ENCODE measurements at places on chromosomes 4 and X.

DNA sequence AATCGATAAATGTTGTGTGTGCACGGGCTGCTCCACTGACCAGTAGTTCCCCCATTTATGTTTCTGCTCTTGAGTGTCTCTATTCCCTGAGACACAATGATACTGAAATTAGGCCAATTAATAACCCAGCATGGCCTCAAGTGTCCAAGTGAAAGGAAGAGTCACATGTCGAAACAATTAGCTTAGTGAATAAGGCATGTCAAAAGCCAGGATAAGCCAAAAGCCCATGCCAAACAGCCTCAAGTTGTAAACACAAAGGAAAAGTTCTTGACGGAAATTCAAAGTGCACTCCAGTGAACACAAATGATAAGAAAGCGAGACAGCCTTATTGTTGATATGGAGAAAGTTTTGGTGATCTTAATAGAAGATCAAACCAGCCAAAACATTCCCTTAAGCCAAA is 167.1 kb upstream of the C1QTNF7 start:
- H3K27ac ChIP-seq = no peak overlapping the region
- H3K36me3 ChIP-seq = no peaks in the 10 kb centered on the region
- no peak overlapping the region for H3K4me3 ChIP-seq
- H3K4me1 ChIP-seq = no peaks in the 10 kb centered on the region
- H3K27me3 ChIP-seq = no peaks in the 10 kb centered on the region

- no peaks in the 10 kb centered on the region for H3K36me3 ChIP-seq
- peak overlapping the region; percentile 6 for H3K4me3 ChIP-seq
- H3K27me3 ChIP-seq = peaks cover 3% of the 10 kb centered on the region
- H3K4me1 ChIP-seq = no peaks in the 10 kb centered on the region
- H3K27ac ChIP-seq = no peak overlapping the region
These were observed 3.4 kb upstream of the AVPR2 start for GRCh38 chrX:153900831-153901752.

DNA sequence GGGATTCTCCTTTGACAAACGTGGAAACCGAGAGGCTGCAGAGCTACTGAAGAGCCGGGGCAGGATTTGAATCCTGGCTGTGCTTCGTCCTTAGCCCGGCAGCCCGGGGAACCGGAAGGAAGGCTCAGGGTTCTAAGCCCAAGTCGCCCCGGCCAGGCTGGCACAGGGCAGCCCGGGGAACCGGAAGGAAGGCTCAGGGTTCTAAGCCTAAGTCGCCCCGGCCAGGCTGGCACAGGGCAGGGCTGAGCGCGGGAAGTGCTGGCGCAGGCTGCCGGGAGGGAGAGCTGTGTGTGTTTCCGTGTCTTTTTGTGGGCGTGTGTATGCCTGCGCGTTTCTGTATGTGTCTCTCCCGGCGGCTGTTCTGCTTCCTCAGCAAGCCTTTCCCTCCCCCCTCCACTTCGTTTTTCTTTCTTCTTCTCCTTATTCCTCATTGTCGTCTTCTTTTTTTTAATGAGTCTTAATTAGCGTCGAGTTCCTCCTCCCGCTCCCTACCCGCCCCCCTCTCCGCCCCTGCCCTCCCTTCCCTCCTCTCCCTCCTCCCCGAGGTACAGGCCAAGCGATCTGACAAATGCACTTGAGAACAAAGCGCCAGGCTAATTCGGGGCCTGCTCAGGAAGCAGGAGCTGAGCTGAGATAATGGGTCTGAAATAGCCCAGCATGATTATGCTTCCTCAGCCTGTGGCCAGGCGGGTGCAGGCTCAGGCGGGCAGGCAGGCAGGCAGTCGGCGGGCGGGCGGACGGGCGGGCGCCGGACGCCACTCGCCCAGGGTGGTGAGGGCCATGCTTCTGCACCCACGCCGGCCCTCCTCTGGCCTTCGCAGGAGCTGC is 65.9 kb downstream of the EFNB1 start:
- H3K4me1 ChIP-seq = peaks cover 27% of the 10 kb centered on the region
- peak overlapping the region; percentile 53 for H3K4me3 ChIP-seq
- no peaks in the 10 kb centered on the region for H3K36me3 ChIP-seq
- H3K27me3 ChIP-seq = no peaks in the 10 kb centered on the region

- H3K27me3 ChIP-seq = no peaks in the 10 kb centered on the region
- H3K27ac ChIP-seq = no peak overlapping the region
- no peak for DNase-seq
- H3K4me3 ChIP-seq = no peak overlapping the region
These were observed 1583.1 kb upstream of the PCDH10 start for GRCh38 chr4:131566026-131566425.

DNA sequence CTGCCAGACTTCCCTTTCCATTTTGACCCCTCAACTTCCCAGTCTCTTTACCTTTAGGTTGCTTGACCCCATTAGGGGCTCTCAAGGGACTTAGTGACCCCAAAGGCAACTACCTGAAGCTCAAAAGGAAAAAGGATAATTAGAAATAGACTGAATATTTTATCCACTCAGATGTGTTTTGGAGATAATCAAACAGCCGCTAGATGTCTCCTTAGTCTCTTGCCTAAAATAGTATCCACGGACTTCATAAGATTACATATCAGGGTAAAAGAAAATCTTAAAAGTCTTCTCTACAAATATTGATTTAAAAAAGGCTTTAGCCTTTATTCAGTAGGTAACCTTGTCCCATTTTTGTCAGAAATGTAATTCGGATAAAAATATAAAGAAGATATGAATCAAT is 21.0 kb upstream of the RHOXF2 start:
- H3K36me3 ChIP-seq = no peaks in the 10 kb centered on the region
- no peaks in the 10 kb centered on the region for H3K27me3 ChIP-seq
- H3K4me3 ChIP-seq = no peak overlapping the region
- no peak for DNase-seq
- H3K4me1 ChIP-seq = no peaks in the 10 kb centered on the region

GRCh38 chr4:96523611-96524010 is 683.7 kb downstream of the PDHA2 start:
- H3K4me1 ChIP-seq = peaks cover 7% of the 10 kb centered on the region
- no peak for DNase-seq
- H3K27me3 ChIP-seq = no peaks in the 10 kb centered on the region
- H3K27ac ChIP-seq = no peak overlapping the region

- H3K27me3 ChIP-seq = no peaks in the 10 kb centered on the region
- H3K4me3 ChIP-seq = no peak overlapping the region
- no peak for DNase-seq
- no peaks in the 10 kb centered on the region for H3K36me3 ChIP-seq
- no peak overlapping the region for H3K27ac ChIP-seq
These were observed 66.5 kb upstream of the ZFP42 start for GRCh38 chr4:187929024-187929423.

GRCh38 chr4:155227131-155227530 is 18.7 kb downstream of the NPY2R start:
- H3K4me3 ChIP-seq = no peak overlapping the region
- DNase-seq = no peak
- H3K27me3 ChIP-seq = no peaks in the 10 kb centered on the region

GRCh38 chr4:147984065-147984777 is 252.3 kb downstream of the ARHGAP10 start:
- no peak overlapping the region for H3K27ac ChIP-seq
- H3K4me3 ChIP-seq = no peak overlapping the region
- no peaks in the 10 kb centered on the region for H3K27me3 ChIP-seq
- no peak for DNase-seq

- peaks cover 21% of the 10 kb centered on the region for H3K4me1 ChIP-seq
- H3K27me3 ChIP-seq = no peaks in the 10 kb centered on the region
- H3K27ac ChIP-seq = peak overlapping the region; percentile 91
- H3K36me3 ChIP-seq = peaks cover 14% of the 10 kb centered on the region
- no peak for DNase-seq
- H3K4me3 ChIP-seq = peak overlapping the region; percentile 81
These were observed 138.7 kb downstream of the CHRNA9 start for GRCh38 chr4:40473578-40474388.

DNA sequence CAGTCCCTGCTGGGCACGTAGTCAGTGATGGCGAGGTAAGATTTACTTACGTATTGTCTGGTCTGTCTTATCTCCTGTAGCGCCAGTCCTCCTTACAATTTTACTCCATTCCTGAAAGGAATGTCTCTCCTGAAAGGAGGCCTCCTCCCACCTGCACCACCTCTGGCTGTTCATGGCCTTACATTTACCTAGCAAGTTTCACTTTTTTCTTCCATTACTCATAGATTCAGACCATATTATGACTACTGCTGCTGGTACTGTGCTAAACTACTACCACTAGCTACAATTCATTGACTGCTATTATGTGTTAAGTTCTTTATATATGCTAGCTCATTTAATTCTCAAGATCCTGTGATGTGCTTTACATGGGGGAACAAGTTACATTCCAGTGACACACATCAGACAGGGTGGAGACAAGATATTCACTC is 189.9 kb downstream of the BMPR1B start:
- no peaks in the 10 kb centered on the region for H3K36me3 ChIP-seq
- H3K27ac ChIP-seq = peak overlapping the region; percentile 59
- no peak for DNase-seq
- H3K27me3 ChIP-seq = no peaks in the 10 kb centered on the region

- H3K27me3 ChIP-seq = peaks cover 3% of the 10 kb centered on the region
- DNase-seq = no peak
- H3K4me3 ChIP-seq = no peak overlapping the region
- H3K4me1 ChIP-seq = peaks cover 8% of the 10 kb centered on the region
These were observed 191.4 kb downstream of the COL25A1 start for GRCh38 chr4:109111031-109111430.

- no peak overlapping the region for H3K27ac ChIP-seq
- no peaks in the 10 kb centered on the region for H3K4me1 ChIP-seq
- no peak for DNase-seq
- no peaks in the 10 kb centered on the region for H3K27me3 ChIP-seq
- H3K36me3 ChIP-seq = no peaks in the 10 kb centered on the region
- no peak overlapping the region for H3K4me3 ChIP-seq
These were observed 88.0 kb upstream of the SLITRK2 start for GRCh38 chrX:145729635-145730034.

GRCh38 chrX:68698942-68699341 is 51.5 kb downstream of the STARD8 start:
- DNase-seq = no peak
- no peaks in the 10 kb centered on the region for H3K4me1 ChIP-seq
- no peaks in the 10 kb centered on the region for H3K36me3 ChIP-seq
- no peak overlapping the region for H3K4me3 ChIP-seq

GRCh38 chr4:169179609-169180521 is 90.9 kb downstream of the SH3RF1 start:
- H3K27ac ChIP-seq = peak overlapping the region; percentile 34
- H3K4me3 ChIP-seq = peak overlapping the region; percentile 46
- DNase-seq = no peak
- H3K36me3 ChIP-seq = no peaks in the 10 kb centered on the region
- H3K27me3 ChIP-seq = no peaks in the 10 kb centered on the region

- no peak overlapping the region for H3K4me3 ChIP-seq
- DNase-seq = peak; percentile 27
- H3K4me1 ChIP-seq = no peaks in the 10 kb centered on the region
- H3K27me3 ChIP-seq = peaks cover 10% of the 10 kb centered on the region
These were observed 17.7 kb upstream of the P2RY8 start for GRCh38 chrX:1554469-1555210.

GRCh38 chr4:37549041-37549440 is 137.1 kb downstream of the RELL1 start:
- DNase-seq = no peak
- peaks cover 33% of the 10 kb centered on the region for H3K36me3 ChIP-seq
- H3K4me1 ChIP-seq = peaks cover 12% of the 10 kb centered on the region
- H3K4me3 ChIP-seq = peak overlapping the region; percentile 36
- H3K27me3 ChIP-seq = no peaks in the 10 kb centered on the region

GRCh38 chr4:145873901-145874300 is 64.7 kb downstream of the ZNF827 start:
- no peak overlapping the region for H3K4me3 ChIP-seq
- no peaks in the 10 kb centered on the region for H3K27me3 ChIP-seq
- peaks cover 39% of the 10 kb centered on the region for H3K36me3 ChIP-seq

DNA sequence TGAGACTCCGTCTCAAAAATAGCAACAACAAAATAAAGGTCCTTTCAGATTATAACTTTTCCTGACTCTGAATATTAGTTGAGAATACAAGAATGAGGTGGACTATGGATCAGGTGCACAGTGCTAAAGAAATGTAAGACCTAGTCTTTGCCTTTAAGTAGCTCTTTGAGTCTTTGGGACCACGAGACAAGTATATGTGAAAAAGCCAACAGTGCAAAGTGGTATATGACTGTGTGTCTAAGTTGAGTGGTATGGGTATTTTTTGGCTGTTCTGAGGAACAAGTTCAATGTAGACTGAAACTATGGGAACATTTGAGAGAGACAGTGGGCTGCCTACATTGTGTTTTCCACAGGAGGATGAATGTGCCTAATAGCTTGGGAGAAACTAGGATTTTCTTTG is 2.8 kb downstream of the GAB1 start:
- no peaks in the 10 kb centered on the region for H3K27me3 ChIP-seq
- peak overlapping the region; percentile 23 for H3K4me3 ChIP-seq
- DNase-seq = no peak

DNA sequence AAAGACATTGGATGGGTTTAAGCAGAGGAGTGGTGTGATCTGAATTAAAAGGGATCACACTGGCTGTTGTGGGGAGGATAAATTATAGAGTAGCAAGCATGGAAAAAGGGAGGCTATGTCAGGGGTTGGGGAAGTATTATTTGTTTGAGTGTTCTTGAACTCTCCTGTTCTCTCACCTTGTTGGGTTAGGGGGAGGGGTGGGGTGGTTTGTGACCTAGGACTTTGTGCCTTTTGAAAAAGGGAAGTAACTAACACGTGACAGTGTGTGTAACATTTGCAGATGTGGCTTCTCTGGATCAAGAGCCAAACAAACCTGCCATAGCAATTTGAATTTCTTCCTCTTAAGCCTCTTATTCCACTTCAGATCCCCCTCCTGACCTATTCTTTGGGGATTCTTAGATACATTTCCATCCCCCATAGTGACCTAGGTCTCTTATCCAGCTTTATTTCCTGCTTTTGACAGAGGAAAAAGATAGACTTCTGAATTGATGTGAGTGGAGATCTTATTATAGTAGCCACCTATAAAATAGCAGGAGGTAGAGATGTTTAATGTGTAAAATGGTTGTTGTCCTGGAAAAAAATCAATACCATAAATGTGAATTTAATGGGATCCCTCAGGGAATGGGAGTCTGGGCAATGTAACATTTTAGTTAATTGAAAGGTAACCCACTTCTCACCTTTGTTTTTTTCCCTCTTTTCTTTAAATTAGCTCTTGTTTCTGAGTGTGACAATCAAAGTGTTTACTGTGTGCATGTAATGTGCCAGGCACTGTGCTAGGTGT is 120.4 kb downstream of the CT47B1 start:
- H3K27ac ChIP-seq = no peak overlapping the region
- no peaks in the 10 kb centered on the region for H3K36me3 ChIP-seq
- H3K4me1 ChIP-seq = no peaks in the 10 kb centered on the region
- no peaks in the 10 kb centered on the region for H3K27me3 ChIP-seq
- DNase-seq = no peak

- H3K36me3 ChIP-seq = no peaks in the 10 kb centered on the region
- H3K4me3 ChIP-seq = no peak overlapping the region
- no peaks in the 10 kb centered on the region for H3K27me3 ChIP-seq
- H3K4me1 ChIP-seq = peaks cover 12% of the 10 kb centered on the region
- DNase-seq = no peak
These were observed 320.3 kb upstream of the TECRL start for GRCh38 chr4:64729561-64729960.

GRCh38 chr4:150950657-150951288 is 64.3 kb downstream of the LRBA start:
- DNase-seq = no peak
- no peak overlapping the region for H3K4me3 ChIP-seq
- no peak overlapping the region for H3K27ac ChIP-seq
- peaks cover 12% of the 10 kb centered on the region for H3K36me3 ChIP-seq
- H3K27me3 ChIP-seq = no peaks in the 10 kb centered on the region
- H3K4me1 ChIP-seq = peaks cover 5% of the 10 kb centered on the region

Data from type B pancreatic cell (in vitro differentiated cells).